CD4-positive, CD25-positive, alpha-beta regulatory T cell (primary cell): ENCODE measurements at places on chromosomes 4 and X.

- peak; percentile 62 for DNase-seq
Observed at GRCh38 chr4:1345903-1346780, 866 bp upstream of the UVSSA start.

DNA sequence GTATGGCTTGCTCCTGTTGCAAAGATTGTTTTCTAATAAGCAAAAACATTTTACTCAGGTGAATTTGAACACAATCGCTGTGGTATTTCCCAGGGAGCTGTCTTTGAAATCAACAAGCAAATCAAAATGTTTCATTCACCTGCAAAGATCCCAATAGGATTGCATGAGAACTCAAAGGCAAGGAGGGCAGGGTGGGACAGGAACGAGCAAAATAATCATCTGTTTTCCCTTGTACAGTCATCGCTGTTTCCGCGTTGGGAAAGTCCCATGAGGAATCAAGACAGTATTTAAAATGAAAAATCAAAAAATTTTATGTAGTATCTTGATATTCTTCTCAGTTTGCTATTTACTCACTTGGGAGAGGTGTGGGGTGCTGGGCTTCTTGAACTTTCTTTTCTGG lies 198.8 kb downstream of the STIM2 start:
- no peak for DNase-seq

DNA sequence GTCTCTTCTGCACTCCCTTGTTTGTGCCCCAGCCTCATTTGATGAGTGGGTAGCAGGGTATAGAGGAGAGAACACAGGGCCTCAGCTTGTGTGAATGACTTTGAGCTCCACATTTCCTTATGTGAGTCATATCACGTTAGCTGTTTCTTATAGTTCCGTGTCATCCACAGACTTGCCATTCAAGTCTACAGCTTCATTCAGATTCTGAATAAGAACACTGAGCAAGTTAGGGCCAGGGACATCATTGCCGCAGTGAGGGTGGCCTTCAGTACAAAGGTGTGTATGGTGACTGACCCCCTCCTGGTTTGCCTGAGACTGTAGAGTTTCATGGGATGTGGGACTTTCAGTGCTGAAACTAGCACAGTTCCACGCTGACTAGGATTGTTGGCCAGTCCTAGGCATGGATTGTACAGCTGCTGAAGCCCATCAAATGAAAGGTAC lies 23.6 kb downstream of the KLF3 start:
- peak; percentile 34 for DNase-seq

- no peak for DNase-seq
Observed at GRCh38 chr4:90996813-90997212, 869.6 kb downstream of the CCSER1 start.

GRCh38 chr4:37648084-37648817 lies 37.9 kb downstream of the RELL1 start:
- no peak for DNase-seq

DNA sequence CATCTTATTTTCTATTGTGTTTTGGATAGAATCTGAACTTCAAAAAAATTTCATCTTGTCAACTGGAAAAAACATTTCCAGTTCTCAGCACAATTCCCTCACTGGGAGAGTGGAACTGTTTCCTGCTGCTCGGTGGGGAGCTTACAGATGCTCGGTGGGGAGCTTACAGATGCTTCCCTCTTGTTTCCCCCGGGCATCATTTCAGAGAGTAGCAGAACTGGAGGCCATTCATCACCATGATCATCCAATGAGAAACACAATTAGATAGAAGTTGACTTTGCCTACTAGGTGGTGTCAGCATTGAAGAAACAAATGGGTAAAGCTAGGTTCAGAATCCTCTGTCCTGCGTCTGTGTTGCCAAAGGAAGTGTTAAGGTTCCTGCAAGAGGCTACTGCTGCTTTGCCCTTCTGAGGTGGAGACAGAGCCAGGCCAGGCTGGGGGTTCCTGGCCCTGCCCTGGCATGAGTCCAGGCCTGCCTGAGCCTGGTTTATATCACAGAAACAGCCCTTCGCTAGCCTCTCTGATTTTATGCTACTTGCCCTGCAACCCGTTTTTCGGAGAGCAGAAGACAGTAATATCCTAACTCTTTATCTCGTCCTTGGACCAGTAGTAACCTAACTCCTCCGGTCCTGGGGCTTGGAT lies 70.6 kb downstream of the TAPT1 start:
- no peak for DNase-seq
